ENCODE measurements at places on chromosomes 7 and 10.

GRCh38 chr10:123886292-123886691, 5.3 kb downstream of the CPXM2 start:
- no peak for DNase-seq

- DNase-seq, result no peak
Observed at GRCh38 chr7:144057954-144058353, 9.2 kb downstream of the OR2A5 start.

- no peak for DNase-seq
Observed at GRCh38 chr10:96714031-96714590, 6.2 kb downstream of the PIK3AP1 start.

GRCh38 chr7:33243319-33243881, 114.0 kb downstream of the BBS9 start:
- no peak for DNase-seq

- DNase-seq, result peak; percentile 22
Observed at GRCh38 chr7:31126976-31127375, 74.9 kb downstream of the ADCYAP1R1 start.

GRCh38 chr7:5636914-5637313, 144.5 kb downstream of the RNF216 start:
- DNase-seq, result no peak

DNA sequence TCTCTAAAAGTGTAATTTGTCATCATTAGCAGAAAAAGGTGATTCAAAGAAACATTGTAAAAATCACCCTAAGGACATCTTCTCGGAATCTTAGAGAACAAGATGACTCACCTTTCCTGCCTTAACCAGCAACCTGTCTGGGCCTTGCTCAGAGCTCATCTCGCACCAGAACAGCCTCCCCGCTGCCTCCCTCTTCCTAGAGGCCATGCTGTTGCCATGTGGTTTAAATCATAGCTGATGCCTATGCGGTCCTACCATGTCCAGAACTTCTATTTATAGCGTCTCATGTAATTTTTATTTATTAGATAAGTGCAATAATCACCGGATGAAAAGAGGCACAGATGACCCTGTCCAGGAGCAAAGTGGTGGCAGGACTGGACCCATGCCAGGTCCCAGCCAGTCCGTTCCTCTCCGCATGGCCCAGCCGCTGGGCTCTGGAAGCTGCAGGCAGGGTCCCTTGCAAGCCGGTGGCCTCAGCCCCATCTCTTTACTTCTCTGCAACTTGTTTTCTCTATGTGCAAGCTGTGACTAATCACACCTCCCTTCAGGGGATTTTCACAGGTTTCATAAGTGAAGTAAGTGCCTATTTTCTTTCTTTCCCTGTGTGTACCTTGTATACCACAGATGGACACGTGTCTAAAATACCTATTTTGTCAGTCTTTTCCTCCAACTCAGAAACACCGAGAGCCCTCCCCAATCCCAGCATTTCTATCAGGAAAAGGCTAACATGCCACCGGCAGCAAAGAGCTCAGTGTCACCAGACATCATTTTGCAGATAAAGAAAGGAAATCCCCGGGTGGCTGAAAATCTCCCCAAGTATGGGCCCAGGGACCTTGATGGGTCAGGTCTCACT, 27.1 kb downstream of the KLF6 start:
- DNase-seq, result peak; percentile 90

GRCh38 chr10:115107830-115108229, 14.7 kb downstream of the ATRNL1 start:
- DNase-seq, result no peak

DNA sequence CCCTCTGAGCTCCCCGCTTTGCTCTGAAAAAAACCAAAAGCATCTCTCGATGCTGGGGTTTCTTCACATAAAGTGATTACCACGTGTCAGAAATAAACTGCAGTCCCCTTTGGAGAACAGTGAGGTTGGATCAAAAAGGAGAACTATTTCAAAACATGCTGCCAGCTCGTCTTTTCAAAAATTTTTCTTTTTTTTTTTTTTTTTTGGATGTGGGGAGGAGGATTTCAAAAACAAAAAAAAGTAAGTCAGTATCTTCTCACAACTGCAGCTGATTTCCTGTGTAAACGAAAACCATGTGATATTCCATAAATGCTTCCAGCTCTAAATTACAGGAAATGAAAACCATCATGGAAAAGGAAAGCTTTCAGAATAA, 155.0 kb upstream of the LYZL2 start:
- DNase-seq, result no peak

- no peak for DNase-seq
Observed at GRCh38 chr7:78218876-78219275, 420.3 kb downstream of the PHTF2 start.
